GM23248 (cell line): ENCODE measurements at places on chromosomes 7 and 10.

GRCh38 chr10:76735866-76736265, 901.7 kb downstream of the KCNMA1 start:
- no peak for DNase-seq

DNA sequence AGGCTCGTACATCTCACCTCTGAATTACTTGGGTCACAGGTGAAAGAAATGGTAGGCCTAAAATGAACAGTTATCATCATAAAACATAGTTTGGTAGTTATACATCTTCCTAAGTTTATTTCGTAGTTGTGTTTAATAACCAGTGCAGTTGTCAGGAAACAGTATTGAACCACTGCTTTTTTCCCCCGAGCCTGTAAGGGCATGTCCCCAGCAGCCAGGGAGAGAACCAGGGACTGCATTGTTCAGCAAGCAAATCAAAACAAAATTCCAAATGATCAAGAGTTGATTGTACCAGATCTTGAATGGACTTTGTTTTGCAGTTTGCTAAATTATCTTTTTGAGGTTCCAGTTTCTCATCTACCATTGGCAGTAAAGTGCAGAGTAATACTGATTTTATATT, 2.4 kb downstream of the EIF4H start:
- DNase-seq, result no peak

DNA sequence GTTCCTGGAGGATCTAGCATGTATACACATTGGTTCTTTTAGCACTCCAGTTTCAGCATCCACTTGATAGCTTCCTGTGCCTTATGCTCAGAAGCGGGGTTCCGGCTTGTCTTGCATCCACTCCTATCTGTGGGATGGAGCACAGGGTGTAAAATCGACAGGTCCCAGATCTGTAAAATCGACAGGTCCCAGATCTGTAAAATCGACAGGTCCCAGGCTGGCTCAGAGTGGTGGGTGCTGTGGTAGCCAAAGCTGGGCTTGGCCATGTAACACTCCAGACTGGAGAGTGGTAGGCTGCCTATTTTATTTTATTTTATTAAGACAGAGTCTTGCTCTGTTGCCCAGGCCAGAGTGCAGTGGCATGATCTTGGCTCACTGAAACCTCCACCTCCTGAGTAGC, 30.3 kb downstream of the HECW1 start:
- DNase-seq, result no peak

- peak; percentile 52 for DNase-seq
These were observed 828.8 kb upstream of the MBL2 start for GRCh38 chr10:53601260-53601875.

DNA sequence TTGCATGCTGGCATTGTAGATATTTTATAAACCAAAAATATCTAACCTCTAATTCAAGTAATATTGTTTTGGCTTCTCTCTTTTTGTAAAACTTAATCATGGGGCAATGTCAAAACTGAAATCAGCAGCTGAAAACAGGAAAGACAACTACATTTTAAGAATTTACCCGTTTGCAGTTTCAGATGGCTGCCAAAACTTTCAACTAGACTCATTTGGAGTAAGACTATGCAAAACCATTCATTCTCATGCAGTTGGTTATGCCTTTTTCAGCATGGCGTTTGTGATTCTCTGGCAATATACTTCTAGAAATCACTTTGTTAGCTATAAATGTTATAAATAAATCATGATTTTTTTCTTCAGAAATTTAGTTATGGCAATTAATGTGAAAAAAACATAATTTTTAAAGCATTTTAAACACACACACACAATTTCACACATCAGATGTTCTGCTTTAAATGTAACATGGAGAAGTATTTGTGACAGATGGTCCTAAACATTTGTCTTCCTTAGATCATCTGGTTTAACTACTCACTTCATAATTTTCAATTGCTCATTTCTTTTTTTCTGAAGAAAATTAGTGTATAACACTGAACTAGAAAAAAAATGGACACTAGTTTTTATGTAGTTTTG, 116.4 kb downstream of the ITGB8 start:
- no peak for DNase-seq

GRCh38 chr7:101984133-101984879, 166.9 kb downstream of the CUX1 start:
- peak; percentile 5 for DNase-seq

- DNase-seq, result peak; percentile 87
These were observed 630 bp downstream of the RSBN1L start for GRCh38 chr7:77696643-77697534.

GRCh38 chr7:128112018-128112780, 81.0 kb upstream of the LRRC4 start:
- no peak for DNase-seq

- DNase-seq, result no peak
These were observed 19.2 kb downstream of the HIF1AN start for GRCh38 chr10:100554902-100555301.

- DNase-seq, result no peak
These were observed 108.5 kb downstream of the HBP1 start for GRCh38 chr7:107277331-107277730.

GRCh38 chr7:30797176-30798040, 26.2 kb downstream of the MINDY4 start:
- no peak for DNase-seq

DNA sequence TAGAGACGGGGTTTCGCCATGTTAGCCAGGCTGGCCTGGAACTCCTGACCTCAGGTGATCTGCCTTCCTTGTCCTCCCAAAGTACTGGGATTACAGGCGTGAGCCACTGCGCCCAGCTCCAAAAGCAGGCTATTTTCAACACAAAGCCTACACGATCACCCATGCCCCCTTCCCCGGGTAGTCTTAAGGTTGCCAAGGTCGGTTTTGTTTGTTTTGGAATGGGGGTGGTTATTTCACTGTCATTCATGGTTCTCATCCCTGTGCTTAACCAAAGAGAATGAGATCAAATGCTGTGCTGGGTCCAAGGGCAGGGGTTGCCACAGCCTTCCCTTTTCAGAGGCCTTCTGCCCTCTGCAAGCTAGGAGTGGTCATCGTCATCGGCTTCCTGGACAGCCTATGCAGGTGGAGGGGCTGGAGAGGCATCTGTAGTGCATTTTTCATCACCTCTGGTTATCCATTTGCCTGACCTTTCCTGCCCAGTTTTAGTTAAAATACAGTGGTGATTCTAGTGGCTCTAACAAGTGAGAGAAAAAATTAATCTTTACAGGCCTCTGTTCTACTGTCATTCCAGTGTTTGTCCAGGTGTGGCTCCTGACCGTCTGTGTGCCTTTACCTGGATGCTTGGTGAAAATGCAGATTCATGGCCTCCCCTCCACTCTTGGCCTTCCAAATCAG, 11.4 kb downstream of the BLVRA start:
- no peak for DNase-seq

DNA sequence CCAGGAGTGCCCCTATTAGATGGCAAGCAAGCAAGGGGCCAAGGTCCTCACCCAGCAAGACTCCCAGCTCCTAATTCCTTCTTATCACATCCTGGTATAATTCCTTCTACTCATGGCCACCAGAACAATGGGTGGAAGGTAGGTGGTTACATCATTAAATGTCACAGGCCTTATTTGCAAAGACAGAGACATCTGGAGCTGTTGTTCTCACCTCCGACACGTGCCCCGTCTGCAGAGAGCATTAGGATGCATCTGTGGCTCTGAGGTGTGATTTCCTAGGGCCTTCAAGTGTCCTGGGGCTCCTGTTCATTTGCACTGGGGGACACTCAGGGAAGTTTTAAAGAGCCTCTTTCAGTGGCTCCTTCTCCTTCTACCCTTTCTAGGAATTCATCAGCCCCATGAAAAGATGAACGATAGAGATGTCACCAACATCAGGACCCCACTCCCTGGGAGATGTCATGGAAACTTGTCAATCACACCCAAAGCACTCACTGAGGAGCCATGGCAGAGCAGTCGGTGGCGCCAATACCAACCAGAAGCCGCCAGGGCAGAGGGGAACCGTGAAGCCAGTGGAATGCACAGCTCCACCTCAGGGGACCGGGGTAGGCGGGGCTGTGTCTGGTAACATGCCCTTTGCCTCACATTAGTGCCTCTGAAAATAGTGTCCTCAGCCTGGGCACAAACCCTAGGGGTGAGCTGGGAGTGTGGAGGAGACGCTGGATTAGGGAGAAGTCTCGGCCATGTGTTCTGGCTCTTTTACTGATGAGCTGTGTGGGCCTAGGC, 2.9 kb upstream of the ATP6V0E2 start:
- no peak for DNase-seq

GRCh38 chr7:66258409-66258808, 53.3 kb downstream of the TPST1 start:
- DNase-seq, result peak; percentile 69

DNA sequence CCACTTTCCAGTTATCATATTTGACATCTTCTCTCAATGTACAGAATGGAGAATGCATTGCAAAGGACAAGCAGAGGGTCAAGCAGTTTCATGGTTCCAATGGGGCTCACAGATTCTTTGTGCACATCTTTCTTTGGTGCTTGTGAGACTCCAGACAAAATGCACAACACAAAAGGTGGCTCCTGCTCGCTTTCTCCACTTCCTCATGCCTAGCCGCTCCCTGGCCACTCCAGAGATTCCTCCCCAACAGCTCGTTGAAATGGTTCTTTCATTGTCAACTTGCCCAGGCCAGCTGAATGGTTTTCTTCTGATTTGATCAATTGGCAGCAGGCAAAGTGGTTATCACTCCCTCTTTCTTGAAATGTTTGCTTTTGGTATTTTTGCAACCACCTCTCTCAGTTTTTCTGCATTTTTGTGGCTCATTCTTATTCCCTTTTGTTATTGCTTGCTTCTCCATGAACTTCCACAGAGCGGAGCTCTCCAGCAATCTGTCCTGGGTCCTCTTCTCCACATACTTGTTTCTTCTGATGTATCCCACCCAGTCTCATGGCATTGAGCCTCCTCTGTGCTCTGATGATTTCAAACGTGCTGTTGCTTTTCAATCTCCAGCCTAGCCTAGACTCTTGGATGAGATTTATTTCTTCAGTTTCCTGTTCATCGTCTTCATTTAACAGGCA, 507.8 kb upstream of the MKI67 start:
- DNase-seq, result no peak

- no peak for DNase-seq
These were observed 47.9 kb upstream of the FEZF1 start for GRCh38 chr7:122352454-122352853.

- peak; percentile 40 for DNase-seq
These were observed 17.9 kb downstream of the TES start for GRCh38 chr7:116228241-116228640.

- no peak for DNase-seq
These were observed 50.6 kb upstream of the DPYSL4 start for GRCh38 chr10:132136097-132136521.

DNA sequence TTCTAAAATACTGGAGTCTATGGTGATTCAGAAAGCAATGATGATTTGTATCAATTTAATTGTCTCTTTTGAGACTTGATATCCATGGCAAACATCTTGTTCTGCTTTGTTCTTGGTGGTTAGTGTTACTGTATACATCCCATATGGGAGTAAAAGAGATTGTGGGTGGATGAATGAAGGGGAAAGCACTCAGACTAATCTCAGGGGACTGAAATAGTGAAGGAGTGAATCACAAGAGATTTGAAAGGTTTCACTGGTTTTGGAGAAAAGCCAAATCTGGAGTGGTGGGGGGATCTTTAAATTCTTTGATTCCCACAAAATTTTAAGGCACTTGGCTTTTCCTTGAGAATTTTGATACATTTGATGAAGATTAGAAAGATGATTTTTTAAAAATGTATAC, 369.4 kb downstream of the INHBA start:
- peak; percentile 61 for DNase-seq
